H1 (cell line): ENCODE measurements at places on chromosomes 2 and 18. TPM values are rescaled to one million over a fixed set of nuclear protein-coding genes. Genes with fewer than 3 reads are reported as not detected.

CXCR4 gene
- 1.9 and 2.8 TPM in 2 replicates for polyA plus RNA-seq

DNA sequence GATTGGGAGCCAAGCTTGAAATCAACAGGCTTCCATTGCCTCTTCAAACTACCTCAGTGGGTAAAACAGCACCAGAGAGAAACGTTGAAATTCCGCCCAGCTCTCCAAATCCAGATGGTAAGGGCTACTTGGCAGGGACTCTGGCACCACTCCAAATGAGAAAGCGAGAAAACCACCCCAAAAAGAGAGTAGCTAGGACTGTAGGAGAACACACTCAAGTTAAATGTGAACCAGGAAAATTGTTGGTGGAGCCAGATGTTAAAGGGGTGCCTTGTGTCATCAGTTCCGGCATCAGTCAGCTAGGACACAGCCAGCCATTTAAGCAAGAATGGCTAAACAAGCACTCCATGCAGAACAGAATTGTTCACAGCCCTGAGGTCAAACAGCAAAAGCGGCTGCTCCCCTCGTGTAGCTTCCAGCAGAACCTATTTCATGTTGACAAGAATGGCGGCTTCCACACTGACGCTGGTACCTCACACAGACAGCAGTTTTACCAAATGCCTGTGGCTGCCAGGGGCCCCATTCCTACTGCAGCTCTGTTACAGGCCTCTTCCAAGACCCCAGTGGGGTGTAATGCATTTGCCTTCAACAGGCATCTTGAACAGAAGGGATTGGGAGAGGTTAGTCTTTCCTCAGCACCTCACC, 167.3 kb downstream of the ASXL3 start:
- DNase-seq, result no peak

DNA sequence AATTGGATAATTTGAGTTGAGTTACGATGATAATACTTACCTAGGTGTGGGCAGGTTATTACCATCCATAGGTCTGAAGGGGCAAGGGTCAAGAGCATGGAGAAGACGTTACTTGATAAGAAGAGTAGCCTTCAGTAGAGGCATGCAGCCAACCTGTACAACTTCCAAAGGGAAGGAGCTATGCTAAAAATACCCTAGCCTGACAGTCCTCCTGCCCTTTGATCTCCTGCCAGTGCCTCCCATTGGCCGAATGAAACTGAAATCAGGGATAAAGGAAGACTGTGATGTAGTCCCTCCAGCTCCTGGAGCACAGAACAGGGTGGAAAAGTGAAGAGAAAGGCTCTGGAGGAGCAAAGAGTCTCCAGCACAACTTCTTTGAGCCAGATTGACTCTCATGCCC, 487.4 kb downstream of the ADCYAP1 start:
- DNase-seq, result no peak

DNA sequence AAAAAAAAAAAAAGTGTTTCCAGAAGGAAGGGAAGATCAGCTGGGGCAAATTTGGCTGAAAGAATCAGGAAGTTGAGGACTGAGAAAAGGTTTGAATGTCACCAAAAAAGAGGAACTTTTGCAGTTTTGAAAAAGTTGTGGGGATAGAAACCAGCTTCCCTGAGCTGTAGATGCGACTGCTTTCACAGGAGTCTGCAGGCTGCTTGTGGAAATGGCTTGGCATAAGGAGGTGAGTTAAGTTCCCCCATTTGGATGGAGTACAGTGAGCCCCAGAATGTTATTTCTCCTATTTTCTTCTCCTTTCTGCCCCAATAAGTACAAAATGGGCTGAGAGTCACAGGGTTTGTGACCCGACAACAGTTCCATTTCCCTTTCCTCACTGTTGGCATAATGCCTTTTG, 16.5 kb upstream of the ME2 start:
- no peak for DNase-seq

DNA sequence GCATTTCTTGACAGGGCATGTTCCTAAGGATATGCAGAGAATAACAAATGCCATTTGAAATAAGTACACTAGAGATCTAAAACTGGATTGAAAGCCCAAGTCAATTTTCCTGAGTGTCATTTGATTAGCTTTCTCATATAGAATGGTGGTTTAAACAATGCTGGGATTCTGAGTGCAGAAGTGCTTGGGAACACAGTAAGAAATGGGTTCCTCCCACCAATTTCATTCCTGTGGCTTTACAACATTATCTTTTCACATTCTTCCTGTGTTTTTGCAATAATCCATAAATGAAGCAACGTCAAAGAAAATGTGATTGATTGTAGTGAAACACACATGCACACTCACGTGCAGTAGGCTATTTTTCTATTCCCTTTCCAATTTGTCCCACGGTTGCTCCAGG, 1858.4 kb upstream of the PIK3C3 start:
- no peak for DNase-seq

FRZB gene
- polyA plus RNA-seq, result 4.4 and 5.0 TPM in 2 replicates

REG3A gene
- polyA plus RNA-seq, result not detected in 2 replicates
